Activated T-helper 2 cell treated with anti-CD3 and anti-CD28 coated beads, Interferon-gamma antibody, Interleukin-2, Interleukin-4, amounts not matched to agents 10 μg/mL and 5 μg/mL and 100 μg/mL, durations not matched to agents 14 hours and 24 hours and 36 hours (primary cell): ENCODE measurements at places on chromosomes 4 and X. TPM values are rescaled to one million over a fixed set of nuclear protein-coding genes. Genes with fewer than 3 reads are reported as not detected.

Gene HS3ST1
- total RNA-seq, result 2.0 and 2.5 TPM in 2 replicates

Gene FAM3A
- 39.2 and 39.8 TPM in 2 replicates for total RNA-seq

Gene GAB3
- 4.3 and 4.5 TPM in 2 replicates for total RNA-seq

Gene VCX
- total RNA-seq, result not detected in 2 replicates

Gene ODAPH
- total RNA-seq, result not detected in 2 replicates

Gene TTC29
- not detected in 2 replicates for total RNA-seq

Gene CFAP47
- total RNA-seq, result not detected in 2 replicates

Gene TEX13C
- total RNA-seq, result not detected in 2 replicates

Gene NHS
- total RNA-seq, result 3.8 and 8.3 TPM in 2 replicates

Gene TACC3
- 137 and 141 TPM in 2 replicates for total RNA-seq

Gene RELL1
- 19.3 and 22.2 TPM in 2 replicates for total RNA-seq

Gene SFRP2
- not detected in 2 replicates for total RNA-seq

Gene GC
- total RNA-seq, result not detected in 2 replicates

Gene PFKFB1
- total RNA-seq, result 0.25 and 0.50 TPM in 2 replicates

Gene SPANXA2
- not detected in 2 replicates for total RNA-seq

Gene CXCL1
- total RNA-seq, result not detected in 2 replicates

Gene TIGD4
- 0.23 and 0.28 TPM in 2 replicates for total RNA-seq
